Panc1 (cell line): ENCODE measurements at places on chromosomes 1 and 21.

DNA sequence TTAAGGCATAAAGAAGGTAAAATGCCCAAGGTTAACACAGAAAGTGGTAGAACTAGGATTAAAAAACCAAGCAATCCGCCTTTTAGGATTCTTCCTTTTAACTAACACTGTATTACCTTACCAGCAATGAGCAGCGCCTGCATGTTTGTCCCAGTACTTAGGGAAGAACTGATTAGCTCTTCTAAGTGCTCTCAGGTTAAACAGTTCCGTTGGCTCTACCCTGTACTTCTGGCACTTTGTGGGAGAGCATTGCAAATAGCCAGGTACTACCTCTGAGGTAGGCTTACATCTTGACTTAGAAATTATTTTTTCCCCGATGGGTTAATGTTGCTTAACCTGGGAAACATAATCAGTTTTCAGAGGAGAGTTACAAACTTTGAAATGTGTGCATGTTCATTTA is 21.5 kb downstream of the DHX9 start:
- DNase-seq: no peak

- DNase-seq: no peak
These were observed 80.2 kb downstream of the LRRC8D start for GRCh38 chr1:89900791-89901708.

DNA sequence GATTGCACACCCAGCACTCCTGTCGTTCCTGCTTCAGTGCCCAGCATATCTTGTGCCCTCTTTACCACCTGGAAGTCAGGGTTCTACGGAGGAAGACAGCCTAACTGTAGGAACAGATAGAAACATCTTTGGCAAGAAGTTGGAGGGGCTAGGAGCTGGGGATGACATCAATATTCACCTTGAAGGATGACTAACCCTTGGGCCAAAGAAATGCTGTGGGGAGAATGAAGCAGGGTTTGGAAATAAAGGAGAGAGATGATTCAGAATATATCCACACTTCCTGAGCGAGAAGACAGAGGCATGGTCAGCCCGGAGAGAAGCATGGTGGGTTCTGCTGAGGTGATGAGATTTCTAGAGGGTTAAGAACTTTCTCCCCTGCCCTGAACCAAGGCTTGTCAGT is 4.6 kb upstream of the NKAIN1 start:
- DNase-seq: no peak

GRCh38 chr1:241998412-241998921 is 431 bp downstream of the MAP1LC3C start:
- DNase-seq: peak; percentile 72

DNA sequence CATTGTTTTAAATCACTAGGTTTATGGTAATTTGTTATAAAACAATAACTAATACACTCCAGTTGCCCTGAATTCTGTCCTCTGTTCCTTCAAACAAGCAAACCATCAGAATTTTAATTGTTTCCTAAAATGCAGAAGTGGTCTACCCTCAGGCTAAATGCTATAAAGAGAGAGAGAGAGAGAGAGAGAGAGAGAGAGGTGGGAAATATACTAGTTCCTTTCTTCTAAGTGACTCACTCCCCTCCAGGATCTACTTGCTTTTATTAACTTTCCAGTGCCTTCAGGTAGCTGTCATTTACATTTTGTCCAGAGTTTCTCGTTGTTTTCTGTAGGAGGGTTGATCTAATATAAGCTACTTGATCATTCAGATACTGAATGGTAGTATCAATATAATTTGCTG is 26.4 kb downstream of the LRRC53 start:
- DNase-seq: no peak

- DNase-seq: no peak
These were observed 44.6 kb downstream of the JAK1 start for GRCh38 chr1:64921771-64922170.

- DNase-seq: no peak
These were observed 79.2 kb downstream of the UBIAD1 start for GRCh38 chr1:11352058-11352715.

DNA sequence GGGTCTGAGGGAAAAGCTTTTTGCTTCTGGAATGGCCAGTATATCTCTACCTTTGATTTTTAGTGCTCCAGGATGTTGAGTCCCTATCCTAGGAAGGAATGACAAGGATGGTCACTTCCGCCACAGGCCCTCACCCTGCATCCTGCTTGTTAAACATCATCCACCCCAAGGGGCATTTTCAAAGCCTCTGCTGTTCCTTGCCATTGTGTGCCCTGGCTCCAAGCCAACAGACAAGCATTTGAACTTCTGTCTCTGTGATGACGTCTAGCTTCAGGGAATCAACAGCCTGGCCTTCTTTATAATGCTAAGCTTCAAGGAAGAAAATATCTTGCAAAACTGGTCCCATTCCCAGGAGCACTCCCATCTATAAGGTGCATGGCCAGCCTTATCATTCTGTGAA is 12.3 kb upstream of the JAM2 start:
- DNase-seq: no peak

GRCh38 chr1:107993920-107994319 is 28.9 kb upstream of the VAV3 start:
- no peak for DNase-seq

- no peak for DNase-seq
These were observed 27.7 kb upstream of the C1orf159 start for GRCh38 chr1:1143636-1144035.

GRCh38 chr21:42406201-42406621 is 2.5 kb downstream of the UBASH3A start:
- DNase-seq: no peak

GRCh38 chr21:31873275-31873695 is 465 bp downstream of the HUNK start:
- no peak for DNase-seq

GRCh38 chr1:182122256-182122912 is 60.9 kb upstream of the ZNF648 start:
- DNase-seq: no peak

DNA sequence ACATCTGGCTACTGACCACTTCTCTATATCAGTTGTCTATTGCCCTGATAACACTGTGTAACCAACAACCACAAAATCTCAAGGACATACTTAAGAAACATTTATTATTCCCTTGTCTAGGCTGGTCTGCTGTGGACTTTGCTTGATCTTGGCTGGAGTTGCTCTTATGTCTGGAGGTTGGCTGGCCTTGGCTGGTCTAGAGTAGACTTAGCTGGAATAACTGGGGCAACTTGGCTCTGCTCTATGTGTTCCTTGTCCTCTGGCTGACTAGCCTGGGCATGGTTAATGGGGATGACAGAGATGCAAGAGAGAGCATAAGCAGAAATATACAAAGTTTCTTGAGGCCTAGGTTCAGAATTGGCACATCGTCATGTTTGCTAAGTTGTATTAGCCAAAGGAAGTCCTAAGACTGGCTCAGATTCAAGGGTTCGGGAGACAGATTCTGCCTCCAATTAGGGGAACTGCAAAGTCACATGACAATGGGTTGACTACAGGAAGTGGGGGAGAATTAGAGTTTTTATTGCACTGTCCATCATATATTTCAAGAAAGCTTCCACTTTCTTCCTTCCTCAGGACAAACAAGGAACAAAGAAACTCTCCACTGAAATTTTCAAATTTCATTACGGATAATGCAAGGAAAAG is 61.4 kb upstream of the HMCN1 start:
- DNase-seq: no peak

- no peak for DNase-seq
These were observed 52.7 kb downstream of the PKN2 start for GRCh38 chr1:88736633-88737248.

DNA sequence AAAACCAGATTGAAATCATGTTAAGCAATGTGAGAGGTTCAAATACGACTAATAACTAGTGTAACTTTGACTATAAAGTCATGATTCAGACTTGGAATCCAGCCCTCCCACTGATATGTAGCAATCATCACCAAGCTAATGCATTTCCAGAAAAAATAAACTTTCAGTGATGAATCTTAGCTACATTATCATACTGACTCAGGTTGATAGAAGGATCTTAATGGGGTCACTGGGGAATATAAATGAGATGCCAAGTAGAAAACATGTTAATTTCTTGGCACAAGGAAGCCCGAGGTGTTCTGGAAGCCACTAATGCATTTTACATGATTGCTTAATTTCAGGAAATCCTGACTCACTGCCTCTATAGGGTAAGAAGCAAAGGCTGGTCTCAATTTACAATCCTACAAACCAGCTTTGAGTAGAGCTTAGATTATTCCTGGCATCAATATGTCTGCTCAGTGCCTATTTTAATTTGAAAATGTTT is 67.7 kb downstream of the SELENOF start:
- peak; percentile 24 for DNase-seq

GRCh38 chr1:202279806-202280205 is 61.9 kb downstream of the UBE2T start:
- no peak for DNase-seq

- DNase-seq: no peak
These were observed 374.0 kb downstream of the LMX1A start for GRCh38 chr1:164982545-164982944.

DNA sequence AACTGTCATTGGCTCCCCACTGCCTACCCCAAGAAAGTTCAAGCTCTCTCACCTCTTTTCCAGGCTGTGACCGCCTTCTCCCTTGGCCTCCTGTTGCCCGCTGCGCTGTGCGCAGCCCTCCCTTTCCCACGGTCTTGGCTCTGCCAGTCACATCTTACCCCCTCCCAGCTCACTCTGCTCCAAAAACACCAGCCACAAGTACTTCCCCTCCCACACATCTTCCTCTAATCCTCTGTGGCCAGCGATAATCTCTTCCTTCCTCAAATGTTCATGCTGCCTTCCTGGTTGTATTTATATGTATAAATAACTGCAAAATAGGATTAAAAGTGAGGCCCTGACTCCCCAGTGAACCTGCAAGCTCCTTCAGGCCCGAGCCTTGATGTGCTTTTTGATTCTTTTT is 81.8 kb downstream of the AJAP1 start:
- no peak for DNase-seq

DNA sequence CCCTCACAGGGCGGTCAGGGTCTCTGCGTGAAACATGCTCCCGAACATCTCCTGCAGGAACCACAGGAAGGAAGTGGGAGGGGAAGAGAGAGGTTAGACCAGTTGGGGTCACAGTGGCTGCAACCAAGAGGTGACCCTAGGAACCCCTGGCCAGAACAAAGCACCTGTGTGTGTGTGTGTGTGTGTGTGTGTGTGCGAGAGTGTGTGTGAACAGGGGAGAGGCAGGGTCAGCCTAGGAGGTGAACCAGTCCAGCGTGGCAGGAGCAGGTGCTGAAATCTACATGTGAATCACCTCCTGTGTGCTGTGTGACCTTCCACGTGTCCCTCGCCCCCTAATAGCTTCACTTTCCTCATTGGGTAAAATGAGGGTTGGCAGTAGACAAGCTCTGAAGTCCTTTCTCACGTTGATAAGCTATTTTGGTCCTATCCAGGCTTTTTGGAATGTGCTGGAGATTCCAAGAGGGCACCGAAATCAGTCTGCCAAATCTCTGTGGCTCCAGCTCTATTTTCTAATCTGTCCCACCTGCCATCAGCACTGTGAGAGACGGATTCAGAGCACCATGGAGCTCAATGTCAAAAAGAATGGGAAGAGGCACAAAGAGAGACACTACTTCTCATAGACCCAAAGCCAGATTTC is 27.8 kb downstream of the SLC26A9 start:
- DNase-seq: no peak

DNA sequence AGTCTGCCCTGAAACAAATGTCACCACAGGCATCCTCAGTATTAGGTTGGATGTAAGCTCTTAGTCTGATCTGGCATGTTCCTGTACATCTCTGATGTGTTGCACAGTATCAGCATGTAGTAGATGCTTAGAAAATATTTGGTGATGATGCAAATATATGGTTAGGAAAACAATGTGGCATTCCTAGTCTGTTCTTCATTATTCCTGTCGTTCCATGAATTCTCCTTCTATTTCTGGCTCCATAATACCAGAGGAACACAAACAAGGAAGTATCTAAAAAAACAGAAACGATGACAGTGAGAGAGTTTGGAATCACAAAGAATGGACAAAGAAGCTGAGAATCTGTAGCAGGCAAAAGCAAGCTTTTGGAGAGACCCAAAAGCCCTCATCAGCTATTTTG is 236.6 kb downstream of the HHAT start:
- no peak for DNase-seq

DNA sequence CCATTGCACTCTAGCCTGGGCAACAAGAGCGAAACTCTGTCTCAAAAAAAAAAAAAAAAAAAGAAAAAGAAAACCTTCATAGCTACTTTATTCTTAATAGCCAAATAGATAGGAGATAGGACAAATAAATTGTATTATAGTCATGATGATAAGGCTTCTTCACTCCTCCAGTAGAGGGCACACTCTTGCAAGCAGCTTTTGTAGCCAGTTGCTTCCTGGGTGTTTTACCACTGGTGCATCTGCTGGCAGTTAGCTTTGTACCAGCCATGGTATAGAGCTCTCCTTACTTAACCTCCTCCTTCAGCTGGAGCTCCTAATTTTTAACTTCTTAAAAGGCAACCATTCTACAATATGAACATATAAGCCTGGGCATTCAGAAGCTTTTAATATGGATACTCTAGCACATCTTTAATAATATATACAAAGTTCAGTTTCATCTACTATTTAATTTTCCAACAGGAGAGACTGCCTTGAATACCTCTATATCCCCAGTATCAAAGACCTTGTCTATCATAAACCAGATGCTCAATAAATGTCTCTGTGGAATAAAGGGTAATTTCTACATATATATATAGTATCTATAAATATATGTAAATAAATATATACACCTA is 35.8 kb downstream of the EVI5 start:
- no peak for DNase-seq

- no peak for DNase-seq
These were observed 1.9 kb downstream of the BTBD19 start for GRCh38 chr1:44810101-44810761.
